MCF 10A (cell line): ENCODE measurements at places on chromosomes 3 and 15. TPM values are rescaled to one million over a fixed set of nuclear protein-coding genes. Genes with fewer than 3 reads are reported as not detected.

The TMEM158 gene
- total RNA-seq = 1.4 and 1.9 TPM in 2 replicates

The MYO5C gene
- 25.7 and 29.4 TPM in 2 replicates for total RNA-seq

The SEC22A gene
- 16.2 and 16.5 TPM in 2 replicates for total RNA-seq

GRCh38 chr3:27840807-27841594 is 118.9 kb upstream of the EOMES start:
- H3K4me1 ChIP-seq = no peaks in the 10 kb centered on the region
- no peak overlapping the region for H3K4me3 ChIP-seq
- H3K36me3 ChIP-seq = no peaks in the 10 kb centered on the region
- DNase-seq = no peak

The CADM2 gene
- total RNA-seq = not detected in 2 replicates

DNA sequence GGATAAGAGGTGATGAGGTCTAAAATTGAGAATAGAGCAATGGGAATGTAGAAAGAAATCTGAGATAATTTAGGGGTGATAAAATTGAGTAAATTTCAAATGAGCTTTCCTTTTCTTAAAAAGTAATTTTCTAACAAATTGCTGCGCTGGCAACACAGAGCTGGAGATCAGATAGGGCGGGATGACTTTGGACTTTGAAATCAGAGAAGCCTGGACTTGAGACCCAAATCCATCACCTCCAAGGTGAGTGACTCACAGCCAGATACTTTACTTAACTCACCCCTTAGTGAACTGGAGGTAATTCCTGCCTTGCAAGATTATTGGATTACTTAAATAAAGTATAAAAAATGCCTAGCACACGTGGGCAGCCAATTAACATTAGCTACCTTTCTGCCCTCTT is 80.8 kb downstream of the P2RY1 start:
- H3K27me3 ChIP-seq = no peaks in the 10 kb centered on the region
- H3K4me1 ChIP-seq = no peaks in the 10 kb centered on the region
- H3K4me3 ChIP-seq = no peak overlapping the region
- DNase-seq = no peak
- no peaks in the 10 kb centered on the region for H3K36me3 ChIP-seq

- H3K4me3 ChIP-seq = no peak overlapping the region
- no peaks in the 10 kb centered on the region for H3K27me3 ChIP-seq
- H3K36me3 ChIP-seq = peaks cover 14% of the 10 kb centered on the region
These were observed 135.3 kb downstream of the PCCB start for GRCh38 chr3:136385457-136385856.

DNA sequence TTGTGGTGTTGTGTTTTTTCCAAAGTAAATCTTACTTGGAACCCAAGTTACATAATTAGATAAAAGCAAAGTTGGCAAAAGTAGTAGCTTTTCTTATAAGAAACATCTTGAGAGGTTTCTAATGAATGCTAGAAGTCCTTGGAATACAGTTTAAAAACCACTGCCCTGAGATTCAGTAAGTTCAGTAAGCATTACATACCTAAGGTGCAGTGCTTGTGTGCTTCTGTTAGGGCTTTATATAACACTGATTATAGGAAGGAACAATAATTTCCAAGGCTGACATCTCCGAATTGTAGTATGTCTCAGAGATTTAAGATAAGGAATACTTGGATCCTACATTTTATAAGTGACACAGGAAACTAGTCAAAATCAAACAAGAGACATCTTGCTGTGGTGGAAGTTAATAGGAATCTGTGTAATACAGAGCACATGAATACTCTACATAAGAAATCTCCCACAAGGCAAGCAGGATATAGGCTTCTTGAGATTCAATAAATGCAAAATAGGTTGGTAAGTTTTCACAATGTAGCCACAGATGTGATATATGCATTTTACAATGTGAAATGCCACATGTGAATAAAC is 268.2 kb downstream of the LSAMP start:
- H3K4me1 ChIP-seq = no peaks in the 10 kb centered on the region
- DNase-seq = no peak
- peaks cover 11% of the 10 kb centered on the region for H3K27me3 ChIP-seq
- H3K4me3 ChIP-seq = no peak overlapping the region

GRCh38 chr3:174439331-174440252 is 419.5 kb upstream of the NAALADL2 start:
- peak; percentile 91 for DNase-seq
- no peak overlapping the region for H3K4me3 ChIP-seq
- H3K27me3 ChIP-seq = no peaks in the 10 kb centered on the region
- no peak overlapping the region for H3K27ac ChIP-seq
- no peaks in the 10 kb centered on the region for H3K36me3 ChIP-seq

The CACNA2D3 gene
- total RNA-seq = 1.5 and 2.3 TPM in 2 replicates

DNA sequence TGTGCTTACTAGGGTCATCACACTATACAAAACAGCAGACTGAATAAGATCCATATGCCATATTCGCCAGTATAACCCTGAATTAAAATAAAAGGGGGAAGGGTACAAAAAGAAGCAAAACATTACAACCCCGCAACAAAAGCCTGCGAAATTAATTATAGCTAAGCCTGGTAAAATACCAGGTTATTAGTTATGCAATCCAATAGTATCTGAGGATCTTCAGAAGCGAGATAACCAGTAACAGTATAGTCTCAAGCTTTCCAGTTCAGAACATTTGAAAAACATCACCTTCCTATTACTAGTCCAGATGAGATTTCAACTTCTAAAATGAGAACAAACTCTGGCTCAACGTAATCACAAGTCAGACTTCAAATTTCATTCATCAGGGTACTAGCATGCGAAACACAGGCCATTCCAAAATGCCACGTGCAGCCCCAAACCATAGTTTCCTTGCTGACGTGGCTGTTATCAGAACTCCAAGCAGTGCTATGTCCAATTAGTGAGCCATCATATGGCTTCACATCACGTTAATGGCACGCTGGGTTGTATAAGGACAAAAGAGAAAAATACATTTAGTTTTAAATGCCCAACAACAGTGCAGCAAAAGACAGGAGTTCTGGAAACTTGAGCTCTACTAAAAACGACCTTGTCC is 1.1 kb downstream of the SSR3 start:
- peaks cover 38% of the 10 kb centered on the region for H3K36me3 ChIP-seq
- DNase-seq = peak; percentile 54
- H3K4me3 ChIP-seq = peak overlapping the region; percentile 89
- H3K27me3 ChIP-seq = no peaks in the 10 kb centered on the region
- peaks cover 30% of the 10 kb centered on the region for H3K4me1 ChIP-seq

DNA sequence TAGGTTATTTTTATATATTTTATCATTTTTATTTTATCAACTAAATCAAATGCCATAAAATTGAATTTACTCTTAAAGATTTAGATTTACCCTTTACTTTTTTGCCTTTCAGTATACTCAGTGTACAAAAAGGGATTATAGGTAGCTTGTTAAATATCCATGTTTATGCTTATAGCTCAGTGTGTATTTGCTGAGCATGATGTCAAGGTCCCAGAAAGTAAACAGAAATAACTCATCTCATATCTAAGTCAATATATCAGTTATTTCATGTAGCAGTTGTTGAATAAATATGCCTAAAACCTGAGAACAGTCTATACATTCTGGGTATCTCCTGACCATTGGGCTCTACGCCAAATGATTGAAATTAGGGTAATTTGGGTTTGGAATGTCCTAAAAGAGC is 693.8 kb downstream of the NAALADL2 start:
- no peaks in the 10 kb centered on the region for H3K36me3 ChIP-seq
- H3K4me1 ChIP-seq = no peaks in the 10 kb centered on the region
- no peak overlapping the region for H3K27ac ChIP-seq
- no peak overlapping the region for H3K4me3 ChIP-seq
- DNase-seq = no peak
- no peaks in the 10 kb centered on the region for H3K27me3 ChIP-seq

GRCh38 chr15:77915261-77915960 is 162.1 kb downstream of the TBC1D2B start:
- peaks cover 6% of the 10 kb centered on the region for H3K36me3 ChIP-seq
- no peak overlapping the region for H3K4me3 ChIP-seq
- H3K27ac ChIP-seq = no peak overlapping the region
- H3K4me1 ChIP-seq = no peaks in the 10 kb centered on the region
- no peak for DNase-seq

The ILDR1 gene
- 0.23 TPM in 1 of 2 replicates, not detected in the other for total RNA-seq

The C15orf61 gene
- 7.9 and 10.5 TPM in 2 replicates for total RNA-seq

The FAM81A gene
- 1.1 TPM in 2 replicates for total RNA-seq

The PDE8A gene
- 27.3 and 27.4 TPM in 2 replicates for total RNA-seq

The COL8A1 gene
- total RNA-seq = 29.1 and 112 TPM in 2 replicates

GRCh38 chr15:67105065-67105951 is 39.9 kb downstream of the SMAD3 start:
- peaks cover 5% of the 10 kb centered on the region for H3K36me3 ChIP-seq
- no peaks in the 10 kb centered on the region for H3K27me3 ChIP-seq
- DNase-seq = peak; percentile 97

GRCh38 chr3:177618873-177619733 is 421.8 kb upstream of the TBL1XR1 start:
- H3K27me3 ChIP-seq = no peaks in the 10 kb centered on the region
- H3K4me3 ChIP-seq = peak overlapping the region; percentile 31
- DNase-seq = peak; percentile 72
- H3K36me3 ChIP-seq = peaks cover 12% of the 10 kb centered on the region
- peak overlapping the region; percentile 91 for H3K27ac ChIP-seq
- H3K4me1 ChIP-seq = peaks cover 35% of the 10 kb centered on the region

GRCh38 chr3:182198345-182198744 is 486.6 kb downstream of the SOX2 start:
- DNase-seq = no peak
- no peak overlapping the region for H3K27ac ChIP-seq
- H3K36me3 ChIP-seq = no peaks in the 10 kb centered on the region
- H3K4me3 ChIP-seq = no peak overlapping the region

The CEMIP gene
- 0.14 and 0.44 TPM in 2 replicates for total RNA-seq

DNA sequence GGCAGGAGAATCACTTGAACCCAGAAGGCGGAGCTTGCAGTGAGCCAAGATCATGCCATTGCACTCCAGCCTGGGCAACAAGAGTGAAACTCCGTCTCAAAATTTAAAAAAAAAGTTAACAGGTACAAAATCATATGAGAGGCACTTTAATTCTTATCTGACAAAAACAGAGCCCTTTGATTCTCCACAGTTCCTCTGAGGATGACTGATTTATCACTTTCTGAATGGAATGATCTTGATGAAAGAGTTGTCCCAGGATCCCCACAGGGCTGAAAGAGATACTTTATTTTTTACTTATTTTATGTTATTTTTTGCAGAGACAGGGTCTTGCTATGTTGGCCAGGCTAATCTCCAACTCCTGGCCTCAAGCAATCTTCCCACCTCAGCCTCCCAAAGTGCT is 4.0 kb downstream of the LHFPL4 start:
- H3K36me3 ChIP-seq = no peaks in the 10 kb centered on the region
- H3K4me3 ChIP-seq = no peak overlapping the region
- peaks cover 58% of the 10 kb centered on the region for H3K27me3 ChIP-seq

DNA sequence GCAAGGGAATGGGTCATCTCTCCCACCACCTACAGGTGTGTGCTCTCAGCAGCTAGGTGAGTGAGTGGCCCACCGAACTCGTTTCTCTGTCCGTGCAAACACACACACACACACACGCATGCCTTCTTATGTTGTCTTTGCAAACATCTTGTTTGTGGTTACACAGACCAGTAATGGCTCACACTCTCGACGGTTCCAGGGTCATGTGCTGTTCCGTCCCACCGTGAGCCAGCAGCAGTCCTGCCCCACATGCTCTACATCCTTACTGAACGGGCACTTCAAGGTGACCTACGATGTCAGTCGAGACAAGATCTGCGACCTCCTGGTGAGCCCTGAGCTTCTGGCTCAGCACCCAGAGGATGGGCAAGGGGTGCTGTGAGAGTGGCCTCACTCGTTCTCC is 4.3 kb downstream of the ITIH1 start:
- H3K27me3 ChIP-seq = peaks cover 36% of the 10 kb centered on the region
- no peaks in the 10 kb centered on the region for H3K36me3 ChIP-seq
- H3K27ac ChIP-seq = no peak overlapping the region
- no peak for DNase-seq

GRCh38 chr3:133881939-133882825 is 13.5 kb downstream of the RAB6B start:
- H3K4me1 ChIP-seq = no peaks in the 10 kb centered on the region
- no peak overlapping the region for H3K4me3 ChIP-seq
- H3K36me3 ChIP-seq = no peaks in the 10 kb centered on the region
- no peak overlapping the region for H3K27ac ChIP-seq

GRCh38 chr3:28973609-28974008 is 307.3 kb upstream of the RBMS3 start:
- DNase-seq = no peak
- H3K27ac ChIP-seq = no peak overlapping the region
- H3K27me3 ChIP-seq = no peaks in the 10 kb centered on the region

- no peak overlapping the region for H3K27ac ChIP-seq
- no peaks in the 10 kb centered on the region for H3K36me3 ChIP-seq
- H3K27me3 ChIP-seq = no peaks in the 10 kb centered on the region
- DNase-seq = no peak
- H3K4me3 ChIP-seq = no peak overlapping the region
- H3K4me1 ChIP-seq = no peaks in the 10 kb centered on the region
These were observed 43.0 kb upstream of the IDH2 start for GRCh38 chr15:90145259-90145658.

DNA sequence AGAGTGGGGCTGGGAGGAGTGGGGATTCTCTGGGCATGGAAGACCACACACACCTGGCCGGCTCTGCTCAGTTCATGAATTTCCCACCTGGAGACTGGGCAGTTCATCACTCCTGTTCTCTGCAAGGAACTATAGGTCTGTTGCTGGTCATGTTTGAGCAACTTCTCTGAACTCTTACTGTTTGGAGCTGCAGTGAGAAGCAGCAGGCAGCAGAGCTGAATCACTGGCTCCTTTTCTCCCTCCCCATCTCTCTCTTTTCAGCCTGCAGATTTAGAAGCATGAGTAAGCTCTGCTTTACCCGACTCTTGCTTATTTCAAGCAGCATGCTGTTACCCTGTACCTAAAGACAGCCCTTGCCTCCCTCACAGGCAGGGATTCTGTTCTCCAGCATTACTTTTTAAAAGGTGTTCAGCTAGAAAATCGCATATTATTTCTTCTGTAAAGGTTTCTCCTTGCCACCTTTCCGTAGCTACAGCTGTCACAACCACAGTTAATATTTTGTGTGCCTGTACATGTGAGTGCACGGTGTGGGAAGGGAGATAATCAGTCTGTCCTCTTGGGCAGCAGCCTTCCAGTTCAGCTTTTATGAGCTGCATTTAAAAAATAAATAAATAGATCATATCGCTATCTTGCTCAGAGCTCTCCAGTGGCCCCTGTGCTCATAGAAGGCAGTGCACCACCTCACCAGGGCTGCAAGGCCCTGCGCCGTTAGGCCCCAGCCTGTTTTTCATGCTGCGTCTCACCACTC is 131.6 kb downstream of the CHCHD6 start:
- no peak overlapping the region for H3K4me3 ChIP-seq
- DNase-seq = peak; percentile 31
- H3K36me3 ChIP-seq = no peaks in the 10 kb centered on the region
- H3K4me1 ChIP-seq = peaks cover 25% of the 10 kb centered on the region

GRCh38 chr3:58801541-58801940 is 135.0 kb upstream of the FAM3D start:
- no peak overlapping the region for H3K27ac ChIP-seq
- H3K4me3 ChIP-seq = no peak overlapping the region
- no peaks in the 10 kb centered on the region for H3K4me1 ChIP-seq
- H3K36me3 ChIP-seq = no peaks in the 10 kb centered on the region

The FBXW12 gene
- not detected in 2 replicates for total RNA-seq

GRCh38 chr15:98586066-98586465 is 62.3 kb upstream of the IGF1R start:
- H3K4me3 ChIP-seq = no peak overlapping the region
- H3K36me3 ChIP-seq = no peaks in the 10 kb centered on the region
- no peaks in the 10 kb centered on the region for H3K4me1 ChIP-seq
- peaks cover 88% of the 10 kb centered on the region for H3K27me3 ChIP-seq
- DNase-seq = no peak
- no peak overlapping the region for H3K27ac ChIP-seq

GRCh38 chr15:90076716-90077115 is 25.6 kb downstream of the IDH2 start:
- peaks cover 44% of the 10 kb centered on the region for H3K36me3 ChIP-seq
- peaks cover 5% of the 10 kb centered on the region for H3K4me1 ChIP-seq
- no peak overlapping the region for H3K27ac ChIP-seq
- DNase-seq = no peak
